ENCODE measurements at places on chromosomes 12 and 14.

DNA sequence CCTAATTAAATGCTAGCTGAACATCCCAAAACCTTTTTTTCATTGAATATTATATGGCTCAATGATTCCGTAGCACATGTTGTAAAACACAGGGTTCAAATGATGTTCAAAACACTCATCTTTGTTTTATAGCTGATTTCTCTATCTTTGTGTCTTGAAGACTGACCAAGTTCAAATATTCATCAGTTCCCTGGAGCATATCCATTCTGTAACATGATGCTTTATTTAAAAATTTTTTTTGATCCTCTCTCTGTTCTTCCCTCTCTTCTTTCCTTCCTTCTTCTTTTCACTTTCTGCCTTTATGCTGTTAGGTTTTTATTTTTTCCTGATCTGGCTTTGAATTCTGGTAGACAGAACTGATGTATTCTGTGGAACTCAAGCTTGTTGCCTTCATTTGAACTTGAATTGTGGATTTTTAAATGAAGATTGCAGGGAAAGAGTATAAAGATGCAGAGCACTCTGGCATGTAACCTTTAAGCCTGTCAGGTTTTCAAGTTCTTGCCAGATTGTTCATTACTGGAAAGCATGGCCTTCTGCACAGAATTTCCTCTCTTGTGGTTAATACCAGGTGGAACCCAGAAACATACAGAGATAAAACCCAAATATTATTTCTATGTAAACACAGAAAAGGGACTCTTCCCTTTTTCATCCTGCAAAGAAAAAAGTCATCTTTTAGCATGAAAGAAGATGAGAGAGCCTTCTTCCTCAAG is 39.5 kb downstream of the PROX2 start:
- DNase-seq = peak; percentile 40

GRCh38 chr12:22196236-22196635 is 138.3 kb downstream of the ST8SIA1 start:
- no peak for DNase-seq

GRCh38 chr12:52066346-52067080 is 3.3 kb upstream of the ATG101 start:
- no peak for DNase-seq

GRCh38 chr14:24840204-24840893 is 206.4 kb upstream of the GZMB start:
- peak; percentile 79 for DNase-seq

DNA sequence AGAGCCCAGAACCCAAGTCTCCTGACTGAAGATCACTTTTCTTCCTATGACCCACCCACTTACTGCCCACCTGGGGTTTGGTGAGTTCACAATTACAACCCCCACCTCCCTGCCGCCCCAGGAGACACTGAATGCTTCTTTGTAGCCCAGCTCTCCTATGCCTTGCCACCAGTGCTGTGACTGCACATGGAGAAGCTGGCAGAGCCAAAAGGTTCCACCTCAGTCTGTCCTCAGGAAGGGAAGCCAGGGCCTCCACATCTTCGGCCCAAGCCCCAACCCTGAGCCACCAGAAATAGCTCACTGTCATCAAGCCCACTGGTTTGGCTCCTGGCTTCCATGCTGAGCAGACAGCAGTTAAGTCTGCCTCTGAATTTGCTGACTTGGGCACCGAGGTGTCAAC is 25.6 kb downstream of the OTUB2 start:
- no peak for DNase-seq

DNA sequence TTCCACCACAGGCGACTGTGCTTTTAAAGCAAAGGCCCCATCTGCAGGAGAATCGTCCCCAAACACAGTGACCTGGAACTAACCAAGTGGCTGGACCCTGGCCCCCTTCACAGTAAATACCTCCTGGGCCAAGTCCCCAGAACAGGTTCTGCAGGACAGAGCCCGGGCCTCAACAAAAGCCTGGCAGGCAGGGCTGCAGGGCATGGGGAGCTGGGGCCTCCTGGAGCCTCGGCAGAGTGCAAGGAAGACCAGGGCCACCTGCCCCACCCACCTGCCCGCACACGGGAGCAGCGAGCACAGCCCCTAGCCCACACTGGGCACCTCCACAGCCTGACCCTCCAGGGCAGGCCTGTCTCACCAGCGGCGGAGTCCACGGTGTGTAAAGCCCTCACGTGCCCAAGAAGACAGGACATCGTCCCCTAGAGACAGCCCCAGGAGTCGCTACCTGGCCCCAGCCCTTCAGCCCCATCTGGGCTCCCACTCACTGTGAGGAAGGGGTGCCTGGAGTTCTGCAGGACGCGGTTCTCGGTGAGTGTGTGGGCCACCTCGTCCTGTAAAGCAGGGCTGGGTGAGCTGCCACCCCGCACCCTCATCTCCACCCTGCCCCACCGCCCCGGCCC is 21.0 kb downstream of the AKT1 start:
- DNase-seq = no peak

GRCh38 chr12:51484119-51484518 is 59.5 kb downstream of the SLC4A8 start:
- DNase-seq = no peak

DNA sequence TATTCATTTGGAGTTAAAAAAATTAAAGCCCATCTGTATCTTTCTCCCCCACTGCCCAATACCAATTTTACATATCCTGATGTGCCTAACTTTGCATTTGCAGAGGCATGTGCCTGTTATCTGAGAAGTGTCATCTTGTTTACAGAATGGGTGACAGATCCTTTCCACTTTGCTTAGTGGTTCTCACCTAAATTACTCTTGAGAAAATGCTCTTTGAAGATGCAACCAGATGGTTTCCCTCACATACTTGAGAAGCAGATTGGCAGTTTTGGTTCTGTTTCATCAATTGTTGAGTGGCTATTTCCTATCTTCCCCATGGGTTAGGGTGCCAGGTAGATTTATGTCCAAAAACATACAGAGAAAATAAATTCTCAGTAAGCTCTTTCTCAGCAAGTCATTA is 1051.4 kb upstream of the ATXN7L3B start:
- DNase-seq = no peak

DNA sequence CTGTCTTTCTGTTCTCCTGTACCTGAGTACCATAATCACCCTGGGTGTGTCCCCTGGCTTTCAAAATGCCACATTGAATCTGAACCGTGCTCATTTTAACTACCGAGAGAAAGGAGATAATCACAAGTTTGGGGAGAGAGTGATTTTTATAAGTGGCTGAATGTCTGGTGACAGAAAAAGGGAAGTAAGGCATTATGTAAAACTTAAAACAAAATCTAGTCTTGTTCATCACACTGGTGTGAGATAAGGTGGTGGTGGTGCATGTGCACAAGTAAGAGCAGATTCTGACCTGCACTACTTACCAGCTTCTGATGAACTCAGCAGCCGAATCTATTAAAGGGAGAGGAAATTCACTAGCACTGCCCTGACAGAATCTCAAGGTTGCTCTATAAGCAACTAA is 56.3 kb downstream of the SPPL3 start:
- DNase-seq = no peak

DNA sequence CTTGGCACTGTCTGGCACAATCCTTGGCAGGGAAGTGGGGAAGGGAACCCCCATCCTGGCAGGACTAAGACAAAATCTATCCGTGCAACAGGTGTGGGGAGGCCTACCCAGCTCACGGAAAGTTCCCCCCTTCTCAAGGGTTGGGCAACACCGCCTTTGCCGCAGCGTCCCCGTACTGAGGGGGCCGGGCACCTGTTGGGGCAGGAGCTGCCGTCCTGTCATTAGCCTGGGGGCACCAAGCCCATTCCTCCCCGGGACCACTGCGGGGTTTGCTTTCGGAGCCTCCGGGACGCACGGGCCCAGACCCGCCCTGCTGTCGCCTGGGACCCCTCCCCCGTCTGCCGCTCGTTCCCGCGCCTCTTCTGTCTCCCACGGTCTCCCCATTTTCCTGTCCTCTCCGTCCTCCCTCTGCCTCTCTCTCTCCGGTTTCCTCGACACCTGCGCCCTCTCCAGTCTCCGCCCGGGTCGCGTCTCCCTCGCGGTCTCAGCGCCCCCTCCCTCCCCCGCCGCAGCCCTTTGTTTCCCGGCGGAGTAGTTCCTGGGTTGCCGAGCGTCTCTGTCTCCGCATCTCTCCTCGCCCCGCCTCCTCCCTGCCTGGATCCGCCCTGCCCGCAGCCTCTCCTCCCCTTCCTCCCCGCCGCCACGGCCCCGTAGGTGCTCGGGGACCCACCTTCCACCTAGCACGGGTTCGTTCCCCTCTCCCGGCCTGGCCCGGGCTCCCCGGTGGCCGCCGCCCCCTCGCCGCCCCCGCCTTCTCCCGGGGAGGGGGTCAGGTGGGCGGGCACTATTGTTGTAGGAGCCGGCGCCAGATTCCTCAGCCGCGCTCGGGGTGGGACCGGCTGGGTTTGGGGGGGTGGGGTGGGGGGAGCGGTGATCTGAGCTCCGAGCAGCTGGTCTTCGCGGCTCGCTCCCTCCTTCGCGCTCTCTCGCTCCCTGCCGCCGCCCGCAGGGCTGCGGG is at the start of gene CACNB3:
Gene CACNB3 (plus strand): TSS at position 624 of the 958 bp plus-strand sequence. CDS start 434 bp downstream, outside the sequence.
- DNase-seq = peak; percentile 53

DNA sequence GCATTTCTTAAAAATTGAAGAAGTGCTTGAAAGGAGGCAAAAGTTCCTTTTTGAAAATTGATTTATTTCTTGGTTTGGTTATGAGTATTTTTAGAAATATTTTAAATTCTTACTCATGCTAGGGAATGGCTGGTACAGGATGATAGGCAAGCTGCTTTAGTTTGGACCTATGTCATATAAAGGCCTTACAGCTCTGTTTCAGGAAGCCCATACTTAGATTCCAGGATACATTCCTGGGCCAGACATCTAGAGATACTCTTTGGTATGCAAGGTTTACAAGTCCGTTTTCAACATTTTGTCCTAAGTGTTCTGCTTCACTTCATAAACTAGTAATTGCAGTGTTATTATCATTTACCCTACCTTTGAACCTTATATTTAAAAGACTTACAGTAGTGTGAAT is 186.8 kb downstream of the FUT8 start:
- peak; percentile 68 for DNase-seq

DNA sequence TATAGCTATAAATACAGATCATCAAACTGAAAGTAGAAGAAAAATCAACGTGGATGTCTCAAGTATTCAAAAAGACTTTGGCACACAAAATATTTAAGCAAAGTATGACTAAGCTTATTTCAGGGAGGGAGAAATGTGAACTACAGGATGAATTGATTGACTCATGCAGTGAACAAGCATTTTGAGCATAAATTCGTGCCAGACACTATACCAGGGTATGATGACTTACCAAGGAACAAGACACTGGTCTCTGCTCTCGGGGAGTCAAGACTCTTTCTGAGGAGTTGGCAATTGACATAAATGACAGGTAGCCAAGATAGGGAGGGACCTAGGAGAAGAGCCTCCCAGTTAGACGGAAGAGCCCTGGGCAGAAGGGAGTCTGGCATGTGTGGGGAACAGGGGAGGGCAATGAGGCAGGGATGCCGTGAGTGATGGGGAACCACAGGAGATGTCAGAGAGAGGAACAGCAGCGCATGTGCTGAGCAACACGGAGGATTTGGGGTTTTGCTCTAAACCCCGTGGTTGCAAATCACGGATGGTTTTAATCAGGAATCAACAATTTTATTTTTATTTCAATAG is 115.2 kb downstream of the TMEM132D start:
- DNase-seq = peak; percentile 57

Measured in fibroblast of upper back skin (primary cell).